ENCODE measurements at places on chromosomes 1 and 21. TPM values are rescaled to one million over a fixed set of nuclear protein-coding genes. Genes with fewer than 3 reads are reported as not detected.

HES2 gene
- total RNA-seq, result 31.7 TPM

SPRR2A gene
- total RNA-seq, result not detected

PSRC1 gene
- total RNA-seq, result 4.9 TPM

ZNF692 gene
- total RNA-seq, result 14.4 TPM
